BE2C (cell line): ENCODE measurements at places on chromosomes 2 and 18.

DNA sequence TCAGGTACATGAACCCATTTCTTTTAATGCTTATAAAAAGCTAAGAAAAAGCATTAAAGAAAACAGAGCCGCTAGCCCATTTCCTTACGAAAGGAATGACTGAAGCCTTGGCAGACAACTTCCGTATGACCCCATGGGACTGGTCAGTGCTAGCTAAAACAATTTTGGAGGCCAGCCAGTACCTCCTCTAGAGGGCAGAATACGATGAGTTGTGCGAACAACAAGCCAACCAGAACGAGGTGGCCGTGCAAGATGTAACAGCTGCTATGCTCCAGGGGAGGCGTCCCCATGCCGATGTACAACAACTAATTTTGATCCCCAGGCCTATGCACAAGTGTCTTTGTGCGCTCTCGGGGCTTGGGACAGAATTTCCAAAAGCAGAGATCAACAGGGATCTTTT, 16.7 kb downstream of the MAP3K2 start:
- DNase-seq: no peak

- DNase-seq: no peak
These were observed 21.0 kb upstream of the PDE1A start for GRCh38 chr2:182447863-182448262.

DNA sequence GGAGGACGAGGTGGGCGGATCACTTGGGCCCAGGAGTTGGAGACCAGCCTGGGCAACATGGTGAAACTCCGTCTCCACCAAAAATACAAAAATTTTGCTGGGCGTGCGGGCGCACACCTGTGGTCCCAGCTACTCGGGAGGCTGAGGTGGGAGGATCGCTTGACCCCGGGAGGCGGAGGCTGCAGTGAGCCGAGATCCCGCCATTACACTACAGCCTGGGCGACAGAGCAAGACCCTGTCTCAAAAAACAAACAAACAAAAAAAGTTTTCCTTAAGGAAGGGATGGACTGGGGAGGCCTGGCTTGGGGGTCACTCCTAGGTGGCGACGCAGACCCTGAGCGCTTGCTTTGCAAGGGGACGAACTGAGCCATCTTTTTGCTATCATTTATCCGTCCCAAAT, 882 bp downstream of the PLA2R1 start:
- no peak for DNase-seq

DNA sequence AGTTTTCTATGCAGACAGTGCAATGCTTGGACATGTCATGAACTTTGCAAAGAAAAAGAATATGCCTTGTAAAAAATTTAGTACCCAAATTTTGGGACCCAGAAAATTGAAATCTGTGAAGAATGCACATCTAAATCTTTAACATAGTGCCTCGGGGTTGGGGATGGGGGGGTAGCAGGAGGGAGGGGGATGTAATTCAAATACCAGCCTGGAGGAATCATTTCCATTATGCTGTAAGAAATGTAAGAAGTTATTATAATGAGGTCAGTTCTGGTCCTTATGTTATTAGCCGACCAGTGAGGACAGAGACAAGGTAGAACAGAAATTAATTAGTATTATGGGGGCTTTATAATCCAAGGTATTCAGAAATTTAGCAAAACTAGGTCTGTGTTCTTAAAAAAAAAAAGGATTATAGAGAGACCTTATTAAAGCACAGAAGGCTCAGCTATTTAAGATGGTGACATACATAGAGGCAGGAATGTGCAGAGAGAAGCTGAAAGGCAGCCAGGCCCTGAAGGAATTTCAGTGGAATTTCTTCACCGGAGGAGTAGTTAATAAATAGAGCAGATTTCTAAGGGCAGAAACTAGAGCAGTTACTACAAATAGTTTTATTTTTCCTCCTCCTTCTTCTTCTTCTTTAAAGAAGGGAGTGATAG, 89.0 kb upstream of the RBMS1 start:
- no peak for DNase-seq
